ENCODE measurements at places on chromosomes 1 and 21.

DNA sequence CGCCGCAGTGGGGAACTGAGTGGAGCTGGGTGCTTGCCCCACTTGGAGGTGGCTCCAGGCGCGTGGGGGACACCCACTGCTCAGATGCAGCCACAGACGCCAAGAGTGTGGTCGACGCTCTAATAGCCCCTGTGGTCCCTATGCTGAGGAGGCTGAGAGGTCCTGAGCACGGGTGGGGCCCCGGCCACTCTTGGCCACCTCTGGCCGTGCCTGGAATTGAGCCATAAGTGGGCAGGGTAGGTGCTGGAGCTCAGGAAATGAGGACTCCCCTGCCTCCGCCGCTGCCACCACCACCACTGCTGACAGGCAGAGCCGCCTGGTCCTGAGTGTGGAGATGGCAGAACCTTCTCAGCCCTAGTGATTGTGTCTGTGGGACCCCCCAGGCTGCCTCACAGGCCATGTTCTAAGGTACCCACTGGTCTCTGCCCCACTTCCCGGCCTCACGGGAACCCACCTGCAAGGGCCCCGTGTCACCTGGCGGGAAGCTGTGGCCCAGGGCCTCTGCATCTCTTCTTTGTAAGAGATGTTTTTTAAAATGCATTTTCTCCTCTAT is 34.6 kb upstream of the DIP2A start:
- no peak overlapping the region for H3K4me3 ChIP-seq
- no peaks in the 10 kb centered on the region for H3K36me3 ChIP-seq
- no peaks in the 10 kb centered on the region for H3K27me3 ChIP-seq
- H3K27ac ChIP-seq, result no peak overlapping the region

GRCh38 chr1:236257216-236257615 is 24.5 kb downstream of the ERO1B start:
- H3K27ac ChIP-seq, result no peak overlapping the region
- H3K36me3 ChIP-seq, result no peaks in the 10 kb centered on the region
- no peaks in the 10 kb centered on the region for H3K4me1 ChIP-seq
- H3K4me3 ChIP-seq, result no peak overlapping the region

GRCh38 chr1:58999676-59000075 is 215.8 kb upstream of the JUN start:
- no peak overlapping the region for H3K4me3 ChIP-seq
- no peaks in the 10 kb centered on the region for H3K4me1 ChIP-seq
- H3K27ac ChIP-seq, result no peak overlapping the region
- no peaks in the 10 kb centered on the region for H3K36me3 ChIP-seq
- no peaks in the 10 kb centered on the region for H3K27me3 ChIP-seq

DNA sequence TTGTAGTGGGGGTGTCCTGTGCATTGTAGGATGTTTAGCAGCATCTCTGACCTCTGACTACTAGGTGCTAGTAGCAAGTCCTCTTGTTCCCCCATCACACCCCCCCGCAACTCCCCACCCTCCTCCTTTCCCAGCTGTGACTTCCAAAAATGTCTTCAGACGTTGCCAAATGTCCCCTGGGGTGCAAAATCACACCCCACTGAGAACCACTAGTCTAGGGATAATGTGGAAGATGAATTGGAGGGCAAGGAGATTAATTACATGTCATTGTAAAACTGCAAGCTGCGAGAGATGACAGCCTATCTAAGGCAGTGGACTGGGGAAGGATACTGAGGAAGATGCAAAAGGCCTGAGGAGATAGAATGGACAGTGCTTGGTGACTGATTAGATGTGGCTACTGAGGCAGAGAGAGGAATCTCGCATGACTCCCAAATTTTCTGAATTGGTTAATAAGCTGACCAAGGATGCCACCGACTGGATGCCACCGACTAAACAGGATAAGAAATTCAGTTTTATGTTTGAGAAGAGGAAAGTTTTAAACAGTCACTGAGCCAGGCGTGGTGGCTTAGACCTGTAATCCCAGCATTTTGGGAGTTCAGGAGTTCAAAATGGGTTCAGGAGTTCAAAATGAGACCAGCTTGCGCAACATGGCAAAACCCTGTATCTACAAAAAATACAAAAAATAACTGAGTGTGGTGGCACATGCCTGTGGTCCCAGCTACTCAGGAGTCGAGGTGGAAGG is 3.1 kb upstream of the JAK1 start:
- H3K36me3 ChIP-seq, result no peaks in the 10 kb centered on the region
- no peak for DNase-seq
- H3K27me3 ChIP-seq, result no peaks in the 10 kb centered on the region

GRCh38 chr1:184370850-184371249 is 16.0 kb upstream of the C1orf21 start:
- no peaks in the 10 kb centered on the region for H3K36me3 ChIP-seq
- DNase-seq, result no peak
- no peaks in the 10 kb centered on the region for H3K4me1 ChIP-seq
- no peaks in the 10 kb centered on the region for H3K27me3 ChIP-seq
- H3K4me3 ChIP-seq, result no peak overlapping the region
- H3K27ac ChIP-seq, result no peak overlapping the region
